HT-29 (cell line): ENCODE measurements at places on chromosomes 13 and 19. TPM values are rescaled to one million over a fixed set of nuclear protein-coding genes. Genes with fewer than 3 reads are reported as not detected.

The ZNF667 gene
- total RNA-seq: not detected in 2 replicates

DNA sequence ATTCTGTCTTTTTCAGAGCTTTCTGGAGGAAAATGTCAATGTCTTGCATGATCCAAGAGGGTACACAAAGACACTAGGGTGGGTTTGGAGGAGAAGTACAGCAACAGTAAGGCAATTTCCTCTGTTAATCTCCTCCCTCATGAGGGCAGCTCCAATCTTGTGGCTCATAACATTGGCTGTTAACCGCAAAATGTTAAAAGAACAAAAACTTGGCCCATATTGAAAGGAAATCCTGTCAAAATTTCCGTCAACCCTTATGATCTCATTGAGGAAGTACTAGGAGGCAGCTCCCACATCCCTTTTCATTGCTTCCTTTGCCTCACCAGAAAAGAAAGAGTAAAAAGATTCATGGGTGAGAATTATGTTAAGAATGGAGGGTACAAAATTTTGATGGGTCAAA, 11.6 kb downstream of the OXGR1 start:
- DNase-seq: no peak

GRCh38 chr19:15021286-15022007, 27.8 kb upstream of the CASP14 start:
- DNase-seq: no peak

GRCh38 chr19:44623080-44623479, 9.7 kb downstream of the IGSF23 start:
- peak; percentile 64 for DNase-seq

GRCh38 chr19:16262618-16263017, 62.0 kb upstream of the KLF2 start:
- DNase-seq: no peak

- no peak for DNase-seq
These were observed 63.2 kb downstream of the GPC6 start for GRCh38 chr13:93289842-93290241.

DNA sequence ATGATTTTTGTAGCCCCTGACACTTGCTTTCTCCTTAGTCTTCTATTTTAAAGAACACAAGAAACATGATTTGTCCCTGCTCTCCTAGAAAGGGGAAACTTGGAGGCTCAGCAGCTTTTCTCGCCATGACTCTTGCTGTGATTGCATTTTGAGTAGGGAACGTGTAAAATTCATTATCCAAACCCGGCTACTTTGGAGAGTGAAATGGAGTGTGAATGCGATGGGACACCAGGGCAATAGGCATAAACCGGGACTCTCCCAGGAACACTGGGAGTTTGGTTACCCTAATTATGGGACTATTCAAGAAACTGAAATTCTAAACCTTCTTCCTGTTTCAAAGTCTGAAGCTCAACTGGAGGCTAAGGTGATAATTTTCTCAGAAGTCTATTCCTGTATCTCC, 181.7 kb upstream of the RFC3 start:
- DNase-seq: no peak

The LRG1 gene
- total RNA-seq: 16.1 and 19.1 TPM in 2 replicates

DNA sequence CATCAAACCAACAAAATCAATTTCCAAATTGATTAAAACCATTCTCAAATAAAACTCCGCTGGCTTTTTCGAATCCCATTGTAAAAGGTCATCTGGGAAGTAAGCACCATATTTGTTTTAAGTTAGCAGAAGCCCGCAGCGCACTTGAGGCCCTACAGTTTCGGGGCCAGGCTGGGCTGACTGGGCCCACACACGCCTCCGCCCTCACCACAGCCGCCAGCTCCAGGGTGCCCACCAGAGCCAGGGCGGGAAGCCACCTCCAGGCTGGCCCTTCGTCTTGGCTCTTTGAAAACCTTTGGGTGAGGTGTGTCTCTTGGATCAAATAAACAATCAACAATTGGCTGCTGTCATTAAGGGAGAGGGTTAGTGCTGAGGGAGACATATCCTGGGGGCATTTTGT, 133.3 kb downstream of the SOX1 start:
- no peak for DNase-seq
